ENCODE measurements at places on chromosomes 3 and 15.

- no peak for DNase-seq
Measured at GRCh38 chr3:37772773-37773354, 88.8 kb upstream of the CTDSPL start.

DNA sequence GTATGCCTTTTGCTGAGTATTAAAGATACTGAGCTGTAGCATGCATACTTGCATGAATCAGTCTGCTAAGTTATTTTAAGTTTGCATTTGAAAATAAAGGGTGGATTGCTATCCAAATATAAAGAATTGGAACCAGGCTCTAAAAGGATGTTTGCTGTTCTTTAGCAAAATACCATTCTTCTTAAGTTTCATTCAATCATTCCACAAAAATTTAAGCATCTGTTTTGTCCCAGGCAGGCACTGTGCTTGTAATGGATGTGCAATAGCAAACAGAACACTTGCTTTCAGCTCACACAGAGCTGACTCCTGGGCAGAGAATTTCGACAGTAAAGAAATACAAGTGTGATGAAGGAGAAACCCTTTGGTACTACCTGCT, 151.1 kb downstream of the PGPEP1L start:
- no peak for DNase-seq

DNA sequence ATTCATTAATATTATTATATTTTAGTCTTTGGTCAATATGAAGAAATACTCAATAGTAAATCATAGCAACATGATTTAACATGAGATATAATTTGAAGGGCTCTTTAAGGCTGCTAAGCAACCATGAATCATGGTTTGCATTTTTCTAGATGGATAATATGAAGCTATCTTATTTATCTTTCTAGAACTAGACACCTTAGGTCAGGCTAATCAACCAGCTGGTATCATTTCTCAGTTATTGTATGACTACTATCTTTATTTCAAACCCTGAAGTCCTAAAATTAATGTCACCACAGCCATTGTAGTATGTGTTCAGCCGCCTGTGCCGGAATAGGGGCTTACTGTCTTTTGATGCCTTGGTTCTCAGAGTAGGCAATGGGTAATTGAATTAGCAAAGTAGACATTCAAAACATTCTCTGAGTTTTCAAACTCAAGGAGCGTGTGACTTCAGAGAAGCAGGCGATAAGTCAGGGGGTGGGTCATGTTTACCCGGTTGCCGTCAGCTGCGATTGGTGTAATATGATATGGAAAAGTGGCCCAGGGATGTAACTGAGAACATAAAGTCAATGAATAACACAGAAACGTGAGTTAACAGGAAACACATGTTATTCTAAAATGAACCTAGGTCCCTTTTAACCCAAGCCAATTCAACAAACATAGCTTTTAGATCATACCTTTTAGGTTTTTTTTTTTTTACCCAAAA, 93.4 kb upstream of the CTDSPL start:
- DNase-seq = no peak

DNA sequence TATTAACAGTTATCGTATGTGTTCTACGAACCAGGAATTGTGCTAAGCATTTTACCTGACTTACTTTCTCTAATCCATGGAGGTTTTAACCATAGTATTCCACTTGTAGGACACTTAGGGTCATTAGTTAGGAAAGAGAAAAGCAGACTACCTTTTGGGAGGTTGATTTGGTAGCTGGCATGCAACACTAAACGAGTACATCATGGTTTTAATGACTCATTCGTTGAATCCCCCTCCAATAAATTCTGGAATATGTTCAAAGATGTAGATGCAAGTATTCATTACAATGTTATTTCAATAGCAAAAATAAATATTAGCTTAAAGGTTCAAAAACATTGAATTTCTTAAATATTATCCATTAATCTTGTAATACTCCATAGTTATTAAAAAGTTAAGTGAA, 162.5 kb downstream of the FMN1 start:
- no peak for DNase-seq

- DNase-seq = peak; percentile 31
Measured at GRCh38 chr3:10198761-10199649, 34.3 kb downstream of the IRAK2 start.

GRCh38 chr15:96593735-96594134, 263.2 kb downstream of the NR2F2 start:
- DNase-seq = no peak

- no peak for DNase-seq
Measured at GRCh38 chr3:112092496-112093179, 6.4 kb downstream of the C3orf52 start.

- DNase-seq = no peak
Measured at GRCh38 chr3:131299836-131300235, 81.7 kb upstream of the NUDT16 start.

DNA sequence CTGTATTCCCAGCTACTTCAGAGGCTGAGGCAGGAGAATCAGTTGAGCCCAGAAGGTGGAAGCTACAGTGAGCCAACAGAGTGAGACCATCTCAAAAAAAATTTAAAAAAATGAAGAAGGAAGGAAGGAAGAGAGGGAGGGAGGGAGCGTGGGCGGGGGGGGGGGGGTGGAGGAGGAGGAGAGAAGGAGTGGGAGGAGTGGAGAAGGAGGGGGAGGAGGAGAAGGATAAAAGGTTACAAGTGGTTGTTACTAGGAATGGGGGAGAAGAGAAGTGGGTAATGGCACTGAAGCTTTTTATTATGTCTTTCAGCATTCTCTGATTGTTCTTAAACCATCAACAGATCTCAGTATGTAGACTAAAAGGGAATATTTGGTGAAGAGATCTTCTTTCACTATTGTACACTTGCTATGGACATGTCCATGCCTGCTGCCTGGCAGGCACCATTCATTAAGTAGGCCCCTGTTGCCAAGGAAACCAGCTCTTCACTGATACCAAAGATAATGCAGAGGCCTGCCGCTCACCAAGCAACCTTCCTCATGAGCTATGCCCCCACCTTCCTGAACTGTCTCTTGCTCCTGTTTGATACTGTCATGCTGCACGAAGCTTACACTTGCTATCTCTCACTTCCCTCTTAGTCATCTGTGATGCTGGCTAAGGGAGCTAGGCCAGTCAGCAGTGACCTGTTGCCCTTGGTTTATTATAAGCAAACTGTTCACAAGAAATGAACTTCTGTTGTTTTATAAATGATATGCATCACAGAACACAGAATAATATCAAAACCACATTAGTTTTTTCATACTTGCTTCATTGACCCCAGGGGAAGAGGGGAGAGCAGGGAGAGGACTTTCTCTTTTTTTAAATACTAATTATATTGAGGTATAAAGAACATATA, 23.1 kb downstream of the EPM2AIP1 start:
- DNase-seq = peak; percentile 22

DNA sequence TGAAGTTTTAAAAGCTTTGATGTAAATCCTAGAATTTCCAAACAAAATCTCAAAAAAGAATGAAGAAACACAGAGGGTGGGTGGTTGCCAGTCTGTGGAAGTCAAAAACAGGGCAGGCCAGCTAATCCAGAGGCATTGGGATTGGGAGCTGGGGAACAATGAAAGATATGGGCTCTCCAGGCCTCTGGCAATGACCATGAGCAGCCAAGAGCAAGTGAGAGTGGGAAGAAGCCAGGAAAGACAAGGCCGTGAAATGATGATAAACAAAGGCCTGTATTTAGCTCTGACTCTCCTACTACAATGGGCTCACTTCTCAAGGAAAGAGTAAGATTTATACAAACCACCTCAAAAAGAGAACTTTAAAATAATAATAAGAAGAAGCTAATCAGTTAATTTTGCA, 248.5 kb downstream of the ZMAT3 start:
- DNase-seq = no peak

- no peak for DNase-seq
Measured at GRCh38 chr15:52005748-52006701, 13.0 kb upstream of the MAPK6 start.

GRCh38 chr3:36166477-36166876, 213.8 kb upstream of the STAC start:
- DNase-seq = no peak

GRCh38 chr3:23152989-23153388, 50.1 kb upstream of the UBE2E2 start:
- DNase-seq = no peak

DNA sequence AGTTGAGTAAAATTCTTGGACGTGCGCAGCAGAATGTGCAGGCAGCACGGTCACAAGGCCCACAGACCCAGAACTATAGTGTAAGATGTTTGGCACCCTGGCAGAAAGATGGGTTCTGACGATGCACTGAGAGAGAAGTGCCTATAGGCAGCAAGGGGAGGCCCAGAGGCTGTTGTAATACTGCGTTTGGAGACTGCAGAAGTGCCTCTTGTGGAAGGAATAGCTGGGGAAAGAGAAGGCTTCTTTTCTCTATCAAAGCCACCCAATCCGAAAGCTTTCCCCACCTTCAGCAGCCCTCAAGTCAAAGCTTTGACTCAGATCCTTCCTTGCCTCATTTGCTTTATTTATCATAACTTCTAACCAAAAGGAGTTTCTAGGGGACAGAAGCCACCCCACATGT, 5.2 kb upstream of the SIN3A start:
- DNase-seq = no peak

- no peak for DNase-seq
Measured at GRCh38 chr3:186605078-186605477, 7.8 kb upstream of the AHSG start.

DNA sequence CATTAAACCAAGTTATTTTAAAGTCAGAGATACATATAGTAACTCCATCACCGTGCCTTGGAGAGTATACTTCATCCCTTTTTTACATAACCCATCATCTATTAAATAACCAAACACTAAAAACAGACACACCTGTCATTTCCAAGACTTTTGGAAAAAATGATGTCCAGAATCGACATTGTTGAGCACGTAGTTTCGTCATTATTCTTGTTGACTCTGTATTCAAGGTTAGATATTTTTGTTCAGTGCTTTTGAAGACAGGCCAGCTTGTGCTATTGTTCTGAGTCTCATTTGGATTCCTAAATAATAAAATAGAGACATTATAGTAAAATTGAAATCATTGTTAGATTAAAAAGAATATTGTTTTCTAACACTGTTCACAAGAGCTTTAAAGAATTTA, 51.2 kb downstream of the BCHE start:
- no peak for DNase-seq

- DNase-seq = no peak
Measured at GRCh38 chr15:74831813-74832495, 5.5 kb downstream of the CPLX3 start.

- no peak for DNase-seq
Measured at GRCh38 chr3:120550546-120550945, 45.6 kb upstream of the NDUFB4 start.

DNA sequence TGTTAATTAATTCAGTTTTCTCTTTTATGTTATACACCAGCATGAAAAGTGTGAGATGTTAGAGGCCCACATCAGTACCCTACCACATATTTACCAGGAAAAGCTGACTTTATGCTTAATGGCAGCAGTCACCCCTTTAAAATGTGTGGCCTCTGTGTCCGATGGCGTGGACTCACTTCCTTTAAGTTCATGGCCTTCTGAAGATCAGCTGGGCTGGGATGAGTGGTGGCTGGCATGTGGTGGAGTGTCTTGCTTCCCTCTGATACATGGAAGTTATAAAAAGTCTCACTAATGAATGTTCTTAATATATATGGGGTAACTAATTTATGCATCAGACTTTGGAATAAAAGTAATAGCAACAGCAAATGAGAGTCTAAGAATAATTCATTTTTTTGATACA, 32.1 kb downstream of the PPARG start:
- DNase-seq = no peak

DNA sequence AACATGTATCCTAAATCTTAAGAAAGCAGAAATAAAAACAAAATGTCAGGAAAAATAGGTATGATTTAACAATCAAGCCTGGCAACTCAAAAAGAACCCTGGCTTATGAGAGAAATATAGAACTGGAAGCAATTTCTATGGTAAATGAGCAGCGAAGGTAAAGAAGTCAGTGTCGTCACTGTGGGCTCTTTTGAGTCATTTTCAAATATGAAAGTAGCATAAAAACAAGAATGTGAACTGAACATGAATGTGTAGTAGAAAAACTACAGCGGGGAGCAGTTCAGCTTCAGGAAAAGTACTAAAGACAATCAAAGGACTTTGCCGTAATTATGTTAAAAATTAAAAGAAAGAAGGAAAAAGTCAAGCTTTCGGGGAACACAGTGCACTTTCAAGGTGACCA, 17.5 kb downstream of the LSG1 start:
- DNase-seq = no peak

- DNase-seq = no peak
Measured at GRCh38 chr3:198090795-198091332, 130.8 kb downstream of the LMLN start.

DNA sequence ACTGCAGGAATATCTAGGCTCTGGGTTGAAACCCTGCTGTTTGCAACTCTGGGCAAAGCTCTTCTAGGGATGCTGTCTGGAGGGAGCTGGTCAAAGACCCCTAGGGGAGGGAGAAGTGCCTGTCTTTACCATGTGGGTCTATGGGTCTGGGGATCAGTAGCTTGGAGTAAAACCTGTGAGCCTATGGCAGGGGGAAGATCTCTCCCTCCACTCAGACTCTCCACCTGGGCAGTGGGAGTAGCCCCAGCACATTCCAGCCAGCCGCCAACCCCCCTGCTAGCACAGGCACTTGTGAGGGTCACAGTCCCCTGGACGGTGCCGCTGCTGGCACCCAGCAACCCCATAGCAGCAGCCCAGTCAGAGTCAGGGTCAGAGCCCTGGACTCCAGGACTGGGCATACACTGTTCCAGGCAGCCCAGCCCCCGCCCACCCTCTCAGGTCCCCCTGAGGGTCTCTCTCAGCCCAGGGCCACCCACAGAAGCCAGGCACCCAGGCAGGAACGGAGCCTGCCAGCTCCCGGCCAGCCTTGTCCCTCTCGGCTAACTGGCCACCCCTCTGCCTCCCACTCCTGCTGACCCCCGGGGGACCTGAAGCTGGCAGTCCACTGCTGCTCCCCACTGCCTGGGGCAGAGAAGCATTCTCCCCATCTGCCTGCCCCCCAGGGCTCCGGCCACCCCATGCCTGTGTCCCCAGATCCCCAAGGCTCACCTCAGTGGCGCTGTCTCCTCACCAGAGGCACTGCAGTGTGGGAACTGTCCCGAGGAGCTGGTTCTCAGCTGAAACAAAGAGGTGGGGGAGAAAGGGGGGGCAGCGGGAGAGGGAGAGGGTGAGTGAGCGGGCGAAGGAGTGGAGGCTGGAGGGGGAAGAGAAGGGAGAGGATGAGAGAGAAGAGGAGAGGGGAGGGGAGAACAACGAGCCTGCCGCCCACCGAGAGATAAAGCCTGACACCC, 10.8 kb downstream of the GLYCTK start:
- DNase-seq = no peak

- DNase-seq = no peak
Measured at GRCh38 chr3:116034794-116035193, 410.5 kb downstream of the LSAMP start.

DNA sequence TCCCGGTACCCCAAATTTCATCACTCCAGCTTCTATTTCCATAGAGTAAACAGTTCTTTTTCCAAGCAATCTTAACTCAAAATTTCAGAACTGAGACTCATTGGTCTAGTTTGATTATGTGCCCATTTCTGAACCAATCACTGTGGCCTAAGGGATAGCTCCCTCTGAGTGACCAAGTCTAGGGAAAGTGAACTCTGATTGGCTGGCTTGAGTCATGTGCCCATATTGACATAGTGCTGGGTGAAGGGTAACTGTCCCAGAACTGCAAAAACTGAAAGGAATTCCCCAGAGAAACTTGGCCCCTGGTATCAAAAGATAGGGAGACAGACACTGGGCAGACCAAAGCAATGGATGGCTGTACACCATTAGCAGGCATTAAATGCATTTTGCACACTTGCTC, 171.2 kb upstream of the WNT5A start:
- no peak for DNase-seq
